ENCODE measurements at places on chromosomes 16 and 17. TPM values are rescaled to one million over a fixed set of nuclear protein-coding genes. Genes with fewer than 3 reads are reported as not detected.

Gene CA5A
- not detected for total RNA-seq

- DNase-seq = no peak
These were observed 901.6 kb upstream of the GOT2 start for GRCh38 chr16:59635674-59636073.

DNA sequence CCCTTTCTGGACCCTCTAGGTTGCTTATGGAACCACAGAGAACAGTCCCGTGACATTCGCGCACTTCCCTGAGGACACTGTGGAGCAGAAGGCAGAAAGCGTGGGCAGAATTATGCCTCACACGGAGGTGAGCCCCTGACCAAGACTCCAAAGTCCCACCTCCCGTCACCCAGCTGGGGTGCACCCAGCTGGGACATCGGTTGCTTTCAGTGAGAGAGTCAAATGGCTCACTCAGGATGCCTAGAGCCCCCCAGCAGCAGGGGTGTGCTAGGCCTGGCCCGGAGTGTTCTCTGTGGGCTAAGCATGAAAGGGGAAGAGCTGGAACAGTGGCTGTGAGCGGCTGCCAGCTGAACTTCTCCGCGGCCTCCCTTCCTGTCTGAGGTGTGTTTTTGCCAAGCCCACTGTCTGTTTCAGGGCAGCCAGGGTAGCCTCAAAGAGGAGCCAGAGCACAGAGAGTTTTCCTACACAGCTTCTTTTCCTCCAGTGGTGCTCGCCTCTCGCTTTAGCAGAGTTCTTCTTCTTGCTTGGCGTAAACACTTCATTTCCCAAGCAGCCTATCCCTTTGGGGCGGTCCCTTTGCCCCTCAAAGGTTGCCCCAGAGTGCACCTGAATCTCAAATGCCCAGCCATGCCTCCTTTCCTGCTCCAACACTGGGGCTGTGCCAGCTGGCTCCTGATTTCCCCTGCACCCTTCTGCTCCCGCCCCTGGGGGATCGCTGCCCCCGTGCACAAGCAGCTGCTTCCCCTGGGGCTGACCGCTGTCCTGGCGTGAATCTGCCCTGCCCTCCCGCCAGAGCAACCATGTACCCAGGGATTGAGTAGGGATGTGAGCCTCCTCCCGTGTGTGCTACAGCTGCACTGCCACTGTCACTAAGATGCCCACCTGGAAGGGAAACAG, 2.6 kb upstream of the CHAD start:
- DNase-seq = no peak

DNA sequence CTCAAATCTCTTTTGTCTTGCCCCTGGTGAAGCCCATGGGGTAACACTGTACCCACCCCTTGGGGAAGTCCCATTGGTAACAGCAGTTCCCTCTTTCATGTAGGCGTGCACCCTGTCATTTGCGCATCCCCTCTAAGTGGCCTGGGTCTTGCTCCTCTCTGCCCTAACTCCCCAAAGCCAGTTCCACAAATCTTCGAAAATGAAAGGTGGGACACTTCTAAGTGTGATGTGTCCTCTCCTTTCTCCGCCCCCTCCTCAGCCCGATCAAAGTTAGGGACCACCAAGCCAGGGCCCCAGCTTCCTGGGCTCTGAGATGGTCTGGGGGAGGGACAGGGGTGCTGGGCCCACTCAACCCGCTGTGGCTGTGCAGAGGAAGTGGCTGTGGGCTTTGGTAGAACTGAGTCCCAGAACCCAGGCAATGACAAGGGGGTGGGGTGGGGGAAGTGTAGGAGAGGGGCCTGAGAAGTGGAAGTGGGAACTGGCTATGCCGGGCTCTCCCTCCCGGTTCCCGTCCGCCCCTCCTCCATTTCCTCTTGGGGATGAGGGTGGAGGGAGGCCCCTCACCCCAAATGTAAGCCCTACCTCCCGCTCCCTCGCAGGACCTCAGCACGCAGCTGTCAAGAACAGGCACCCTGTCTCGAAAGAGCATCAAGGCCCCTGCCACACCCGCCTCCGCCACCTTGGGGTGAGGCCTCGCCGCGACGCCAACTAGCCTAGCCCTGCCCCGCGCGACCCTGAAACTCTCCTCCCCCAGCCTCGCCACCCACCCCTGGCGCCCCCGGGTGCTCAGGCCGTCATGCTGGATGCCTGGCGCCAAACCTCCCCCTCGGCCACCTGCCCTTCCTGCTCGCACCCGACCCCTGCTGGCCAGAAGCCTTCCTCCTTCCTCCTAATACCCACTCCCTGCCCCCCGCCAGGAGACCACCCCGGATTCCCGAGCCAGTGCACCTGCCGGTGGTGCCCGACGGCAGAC, 8.7 kb downstream of the ABI3 start:
- no peak for DNase-seq

Measured in activated naive CD4-positive, alpha-beta T cell treated with anti-CD3 and anti-CD28 coated beads, Interleukin-2, amount 50 U/mL, for 72 hours (primary cell).